ENCODE measurements at places on chromosomes 16 and 17.

DNA sequence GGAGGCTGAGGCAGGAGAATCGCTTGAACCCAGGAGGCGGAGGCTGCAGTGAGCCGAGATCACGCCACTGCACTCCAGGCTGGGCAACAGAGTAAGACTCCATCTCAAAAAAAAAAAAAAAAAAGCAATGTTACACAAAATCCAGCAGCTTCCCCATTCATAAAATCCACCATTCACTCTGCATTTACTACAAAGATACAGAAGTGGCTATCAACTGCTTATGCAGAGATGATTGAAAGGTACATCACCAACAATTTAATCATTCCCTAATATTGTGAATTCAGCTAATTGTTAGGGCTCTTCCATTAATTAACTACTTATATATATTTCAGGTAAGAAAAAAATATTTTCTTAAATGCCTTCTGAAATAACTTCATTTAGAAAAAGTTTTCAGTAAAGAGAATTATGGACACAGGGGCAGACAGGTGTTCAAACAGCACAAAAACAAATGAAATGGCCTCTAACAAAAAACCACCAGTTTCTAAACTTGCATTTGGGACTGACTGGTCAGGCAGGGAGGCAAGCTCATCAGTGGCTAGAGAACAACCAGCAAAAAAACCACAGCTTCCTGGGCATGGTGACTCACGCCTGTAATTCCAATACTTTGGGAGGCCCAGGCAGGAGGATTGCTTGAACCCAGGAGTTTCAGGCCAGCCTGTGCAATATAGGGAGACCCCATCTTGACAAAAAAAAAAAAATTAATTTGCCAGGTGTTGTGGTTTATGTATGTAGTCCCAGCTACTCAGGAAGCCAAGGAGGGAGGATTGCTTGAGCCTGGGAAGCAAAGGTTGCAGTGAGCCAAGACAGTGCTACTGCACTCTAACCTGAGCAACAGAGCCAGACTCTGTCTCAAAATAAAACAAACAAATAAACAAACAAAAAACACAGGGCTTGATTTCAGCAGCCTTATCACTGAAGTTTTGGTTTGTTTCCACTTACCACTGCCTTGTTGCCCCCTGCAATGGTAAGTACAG, 26.3 kb downstream of the ERN1 start:
- DNase-seq, result no peak

DNA sequence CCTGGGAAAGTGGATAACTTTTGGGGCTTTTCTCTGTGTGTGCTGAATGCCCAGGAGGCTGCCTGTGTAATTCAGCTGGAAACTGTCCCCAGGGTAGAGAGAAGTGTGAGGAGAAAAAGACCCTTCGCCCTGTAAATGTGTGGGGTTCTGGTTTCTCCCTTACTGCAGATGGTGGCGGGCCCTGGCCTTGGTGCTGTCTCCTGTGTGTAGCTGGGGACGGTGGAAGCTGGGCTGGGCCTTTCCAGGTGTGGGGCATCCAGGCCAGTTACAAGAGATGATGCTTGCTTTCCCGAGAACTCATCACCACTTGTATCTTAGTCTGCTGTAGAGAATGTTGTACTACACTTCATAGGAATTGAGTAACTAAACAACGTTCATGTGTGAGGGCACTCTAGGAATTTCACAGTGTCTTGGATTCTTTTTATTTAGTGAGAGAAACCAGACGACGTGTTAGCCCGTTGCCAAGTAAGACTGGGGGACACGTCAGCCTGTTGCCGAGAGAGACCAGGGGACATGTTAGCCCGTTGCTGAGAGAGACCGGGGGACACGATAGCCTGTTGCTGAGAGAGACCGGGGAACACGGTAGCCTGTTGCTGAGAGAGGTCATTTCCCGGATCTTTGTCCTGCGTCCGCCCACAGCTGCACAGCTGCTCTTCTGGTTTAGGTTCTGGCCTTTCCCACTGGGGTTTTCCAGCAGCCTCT, 43.1 kb downstream of the TBCD start:
- no peak for DNase-seq

GRCh38 chr17:78476973-78477372, 98.5 kb downstream of the PGS1 start:
- DNase-seq, result no peak

- no peak for DNase-seq
Measured at GRCh38 chr16:76241755-76242154, 35.4 kb upstream of the CNTNAP4 start.

DNA sequence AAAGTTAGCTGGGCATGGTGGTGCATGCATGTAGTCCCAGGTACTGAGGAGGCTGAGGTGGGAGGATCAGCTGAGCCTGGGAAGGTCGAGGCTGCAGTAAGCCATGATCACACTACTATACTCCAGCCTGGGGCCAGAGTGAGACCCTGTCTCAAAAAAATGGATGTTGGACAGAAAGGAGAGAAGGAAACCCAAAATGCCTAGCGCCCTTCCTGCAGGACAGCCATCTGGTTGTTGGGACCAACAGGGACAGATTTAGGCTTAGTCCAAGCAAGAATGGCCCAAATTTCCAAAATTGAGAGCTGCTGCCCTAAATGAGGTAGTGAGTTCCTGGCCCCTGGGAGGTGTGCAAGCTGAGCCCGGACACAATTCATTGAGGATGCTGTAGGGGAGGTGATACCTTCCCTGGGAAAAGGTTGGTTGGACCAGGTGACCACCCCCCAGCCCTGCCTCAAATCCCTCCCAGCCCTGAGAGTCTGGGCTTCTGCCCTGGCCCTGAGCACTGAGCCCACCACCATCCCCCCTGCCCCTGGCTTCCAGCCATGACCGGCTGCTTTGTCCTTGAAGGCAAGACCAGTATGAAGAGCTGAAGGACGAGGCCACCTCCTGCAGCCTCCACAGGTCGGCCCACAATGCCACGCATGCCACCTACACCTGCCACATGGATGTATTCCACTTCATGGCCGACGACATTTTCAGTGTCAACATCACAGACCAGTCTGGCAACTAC, 35.1 kb downstream of the IL21R start:
- DNase-seq, result peak; percentile 28

DNA sequence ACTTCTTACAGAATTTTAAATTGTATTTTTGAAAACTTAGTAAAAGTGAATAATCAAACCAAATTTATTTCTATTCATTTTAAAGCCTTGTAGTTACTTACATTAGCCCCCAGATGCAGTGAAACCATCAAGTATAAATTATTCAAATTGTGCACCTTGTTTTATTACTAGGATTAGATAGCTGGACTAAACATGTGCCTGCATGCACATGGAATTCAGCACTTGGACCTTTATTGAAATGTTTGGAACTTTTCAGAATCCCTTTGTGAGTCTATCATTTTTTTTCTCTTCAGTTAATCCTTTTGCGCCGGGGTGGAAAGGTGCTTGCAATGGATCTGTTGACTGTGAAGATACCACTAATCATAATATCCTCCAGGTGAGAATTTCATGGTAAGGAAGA, 4.7 kb downstream of the ZPBP2 start:
- DNase-seq, result no peak
